ENCODE measurements at places on chromosomes 11 and 22.

- DNase-seq: no peak
These were observed 9.7 kb downstream of the ADAMTS8 start for GRCh38 chr11:130418756-130419155.

GRCh38 chr11:127182586-127183203 is 182.1 kb upstream of the KIRREL3 start:
- DNase-seq: no peak

DNA sequence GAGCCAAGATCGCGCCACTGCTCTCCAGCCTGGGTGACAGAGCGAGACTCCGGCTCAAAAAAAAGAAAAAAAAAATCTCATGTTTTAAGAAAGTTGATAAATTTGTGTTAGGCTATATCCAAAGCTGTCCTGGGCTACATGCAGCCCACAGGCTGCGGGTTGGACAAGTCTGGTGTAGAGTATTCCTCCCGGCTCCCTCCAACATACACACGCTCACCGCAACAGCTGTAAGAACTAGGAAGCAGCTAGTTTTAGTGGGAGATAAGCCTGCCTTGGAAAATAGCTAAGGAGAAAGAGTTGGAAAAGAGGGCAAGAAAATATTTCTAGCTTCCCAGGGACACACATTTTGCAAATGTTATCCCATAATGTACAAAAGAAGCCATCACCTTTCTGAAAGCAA is 46.6 kb downstream of the CELF1 start:
- no peak for DNase-seq

- no peak for DNase-seq
These were observed 97.1 kb downstream of the KCNQ1 start for GRCh38 chr11:2541881-2542361.

- DNase-seq: no peak
These were observed 115.0 kb downstream of the TMPRSS5 start for GRCh38 chr11:113591117-113591516.

DNA sequence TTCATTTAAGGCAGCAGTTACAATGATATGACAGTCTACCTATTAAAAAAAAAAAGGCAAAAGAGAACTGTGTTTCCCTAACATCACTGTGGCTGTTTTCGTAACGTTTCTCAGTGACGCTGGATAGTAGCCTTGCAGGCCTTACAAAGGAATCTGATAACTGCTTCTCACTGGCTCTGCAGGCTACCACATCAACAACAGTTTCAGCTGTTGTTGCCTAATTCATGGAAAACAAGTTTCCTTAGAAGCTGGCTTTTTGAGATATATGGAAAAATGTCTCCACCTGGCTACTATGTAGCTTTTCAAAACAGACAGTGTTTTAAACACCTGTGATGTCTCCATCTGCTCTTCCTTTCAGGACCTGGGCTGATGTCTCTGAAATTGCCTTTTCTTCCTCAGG is 3.8 kb downstream of the OR51V1 start:
- DNase-seq: no peak

- DNase-seq: no peak
These were observed 1015.8 kb downstream of the BRD1 start for GRCh38 chr22:48811885-48812284.

- no peak for DNase-seq
These were observed 662.5 kb upstream of the TENM4 start for GRCh38 chr11:80103142-80103859.

GRCh38 chr22:48955351-48956311 is 872.0 kb downstream of the BRD1 start:
- no peak for DNase-seq

DNA sequence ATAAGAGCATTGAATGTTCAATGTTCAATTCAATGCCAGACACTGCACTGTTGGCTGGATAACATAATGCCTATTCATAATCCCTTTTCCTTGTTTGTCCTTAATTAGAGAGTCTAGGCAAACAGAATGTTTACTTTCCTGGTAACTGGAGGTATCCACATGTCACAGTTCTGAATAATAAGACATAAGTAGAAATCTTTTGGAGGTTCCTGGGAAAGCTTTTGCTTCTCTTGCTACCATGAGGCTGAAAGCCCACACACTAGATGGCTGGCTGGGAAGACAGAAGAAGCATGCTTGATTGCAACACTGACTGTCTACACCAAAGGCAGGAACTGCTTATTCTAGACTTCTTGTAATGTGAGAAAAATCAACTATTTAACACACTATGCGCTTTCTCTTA is 79.5 kb downstream of the GAB2 start:
- DNase-seq: no peak

GRCh38 chr11:63916837-63917691 is at the start of gene RCOR2:
Gene RCOR2 (minus strand): TSS chr11:63917164. CDS start chr11:63916456, 708 bp downstream.
- no peak for DNase-seq

DNA sequence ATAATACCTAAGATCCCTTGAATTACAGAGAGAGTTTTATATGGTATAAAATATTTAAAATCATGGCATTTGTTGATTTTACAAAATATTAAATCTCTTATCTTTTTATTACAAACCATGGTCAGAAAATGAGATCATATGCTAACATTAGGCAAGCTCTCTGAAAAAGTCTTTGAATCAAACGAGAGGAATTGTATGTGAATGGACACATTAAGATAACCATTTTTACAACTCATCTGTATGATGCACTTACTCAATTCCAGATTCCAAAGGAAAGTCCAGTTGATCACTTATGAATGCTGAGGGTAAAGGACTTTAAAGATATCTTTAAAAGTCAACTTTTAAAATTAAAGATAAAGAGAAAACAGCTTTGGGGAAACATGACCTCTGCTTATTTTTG is 83.5 kb upstream of the LUZP2 start:
- no peak for DNase-seq

- no peak for DNase-seq
These were observed 161.6 kb upstream of the GUCY1A2 start for GRCh38 chr11:107179829-107180228.

GRCh38 chr11:129412494-129412893 is 36.8 kb downstream of the BARX2 start:
- DNase-seq: no peak

DNA sequence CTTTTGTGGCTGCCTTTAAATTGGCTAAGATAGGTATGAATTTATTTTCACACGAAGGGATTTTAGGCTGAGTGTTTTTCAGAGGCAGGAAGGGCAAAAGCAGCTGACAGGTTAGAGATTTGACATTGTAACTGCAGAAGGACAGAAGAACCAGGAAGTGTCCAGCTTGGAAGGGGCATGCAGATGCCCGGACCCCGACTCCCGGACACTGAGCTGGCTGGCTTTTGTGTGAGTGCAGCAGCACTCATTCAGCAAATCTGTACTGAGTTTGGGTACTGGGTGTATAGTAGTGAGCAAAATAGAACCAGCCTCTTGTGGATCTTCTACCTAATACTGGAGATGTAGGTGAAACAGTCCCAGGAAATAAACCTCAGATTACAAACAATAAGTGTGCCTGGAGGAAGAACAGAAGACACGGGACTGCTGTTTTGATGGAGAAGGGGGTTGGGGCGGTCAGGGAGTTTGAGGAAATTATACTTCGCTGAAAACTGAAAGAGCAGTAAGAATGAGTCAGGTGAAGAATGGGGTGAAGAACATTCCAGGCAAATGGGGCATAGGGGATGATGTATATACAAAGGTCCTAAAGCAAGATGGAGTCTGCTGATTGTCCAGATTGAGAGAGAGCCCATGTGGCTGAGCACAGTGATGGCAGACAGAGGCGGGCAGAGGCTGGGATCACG is 64.6 kb downstream of the PPFIBP2 start:
- no peak for DNase-seq

DNA sequence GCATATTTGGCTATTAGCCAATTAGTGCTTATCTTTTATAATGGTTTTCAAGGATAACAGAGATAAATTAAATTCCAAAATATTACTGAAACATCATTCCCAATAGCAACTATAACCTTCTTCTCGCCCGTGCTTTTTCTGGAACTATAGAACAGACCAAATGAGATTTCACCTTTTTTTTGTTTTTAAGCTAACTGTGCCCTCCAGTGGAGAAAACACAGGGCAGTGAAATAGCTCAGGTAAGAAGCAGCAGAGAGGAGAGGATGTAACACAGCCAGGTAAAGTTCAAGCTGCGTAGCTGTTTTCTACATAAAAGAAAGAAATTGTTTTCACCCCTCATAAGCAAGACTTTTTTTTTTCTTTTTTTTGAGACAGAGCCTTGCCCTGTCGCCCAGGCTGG is 28.2 kb downstream of the HSD17B12 start:
- no peak for DNase-seq

GRCh38 chr22:19361501-19362103 is 69.9 kb downstream of the HIRA start:
- DNase-seq: no peak

DNA sequence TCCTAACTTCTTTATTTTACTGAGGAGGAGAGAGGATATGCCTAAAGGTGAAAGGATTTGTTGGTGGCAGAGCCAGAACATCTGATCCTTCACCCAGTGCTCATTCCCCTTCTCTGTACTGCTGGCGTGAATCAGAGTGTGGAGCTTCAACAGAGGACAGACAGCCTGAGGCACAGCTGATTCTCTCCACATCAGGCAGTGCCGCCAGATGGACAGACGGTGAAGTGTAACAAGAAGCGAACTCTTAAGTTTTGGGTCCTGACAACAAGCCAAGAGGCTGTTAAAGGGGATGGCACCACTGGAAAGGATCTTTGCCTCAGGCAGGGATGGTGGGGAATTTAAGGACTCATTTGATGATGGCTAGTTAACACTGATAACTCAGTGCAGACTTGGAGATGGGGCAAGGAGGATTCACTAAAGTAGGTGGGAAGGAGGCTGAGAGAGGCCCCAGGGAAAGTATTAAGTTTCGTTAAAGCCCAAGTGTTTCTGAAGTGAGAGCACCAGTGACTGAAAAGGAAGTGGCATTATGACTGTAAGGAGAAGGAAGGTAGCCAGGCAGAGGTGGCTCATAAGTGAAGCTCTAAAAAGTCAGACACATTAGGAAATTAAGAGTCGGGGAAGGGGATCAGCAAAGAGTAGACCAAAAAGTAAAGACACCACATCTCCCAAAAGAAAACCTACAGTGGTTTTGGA is 81.3 kb downstream of the CLPB start:
- DNase-seq: peak; percentile 30

DNA sequence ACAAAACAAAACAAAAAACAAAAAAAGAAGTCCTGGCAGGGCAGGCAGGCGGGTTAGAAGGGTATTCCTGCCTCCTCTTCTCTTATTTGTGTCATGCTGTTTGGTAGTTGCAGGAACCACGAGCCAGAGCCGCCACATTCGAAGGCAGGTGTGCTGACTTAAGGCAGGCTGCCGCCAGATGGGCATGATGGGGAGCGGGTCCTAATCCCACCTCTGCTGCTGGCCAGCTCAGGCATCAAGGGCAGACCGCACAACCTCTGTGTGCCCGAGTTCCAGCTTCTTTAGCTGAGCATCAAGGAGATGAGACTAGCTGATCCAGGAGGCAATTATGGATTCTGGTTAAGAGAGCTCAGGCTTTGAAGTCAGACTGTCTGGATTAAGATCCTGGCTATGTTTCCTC is 12.1 kb downstream of the OAF start:
- DNase-seq: no peak

DNA sequence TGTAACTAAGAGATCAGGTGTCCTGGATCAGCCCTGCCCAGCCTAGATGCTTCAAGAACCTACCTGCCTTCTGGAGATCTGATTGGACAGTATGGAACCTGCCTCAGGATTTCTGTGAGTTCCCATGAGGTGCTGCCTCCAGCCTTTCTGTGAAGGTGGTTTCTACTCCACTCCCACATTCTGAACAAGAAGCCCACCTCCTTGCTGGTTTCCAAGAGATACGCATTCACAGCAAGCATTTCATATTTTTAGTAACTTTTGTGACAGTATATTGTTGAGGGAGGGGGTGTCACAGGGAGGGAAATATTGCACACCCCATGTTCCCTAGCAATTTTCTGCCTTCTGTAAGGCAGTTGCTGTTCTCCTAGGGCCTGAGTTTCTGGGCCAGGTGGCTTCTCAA is 204.4 kb downstream of the NAV2 start:
- DNase-seq: no peak

All from renal cortex interstitium (tissue), 15 donors.